RWPE2 (cell line): ENCODE measurements at places on chromosomes 7 and 10.

- DNase-seq = no peak
These were observed 15.2 kb downstream of the FAM20C start for GRCh38 chr7:207418-208129.

DNA sequence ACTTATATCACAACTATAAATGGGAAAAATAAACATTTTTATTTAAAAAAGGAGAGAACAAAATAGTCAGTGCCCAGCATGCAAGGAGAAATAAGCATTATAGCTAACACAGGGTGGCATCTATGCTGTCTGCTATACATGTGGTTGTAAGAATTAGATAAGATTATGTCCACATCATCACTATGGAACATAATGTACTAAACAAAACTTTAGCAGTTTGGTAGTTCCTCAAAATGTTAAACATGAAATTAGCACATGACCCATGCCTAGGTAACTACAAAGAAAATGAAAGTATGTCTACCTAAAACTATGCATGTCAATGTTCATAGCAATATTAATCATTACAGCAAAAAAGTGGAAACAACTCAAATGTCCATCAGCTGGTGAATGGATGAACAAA, 28.7 kb upstream of the RUFY2 start:
- no peak for DNase-seq

- no peak for DNase-seq
These were observed 489.5 kb downstream of the SH2D4B start for GRCh38 chr10:81027223-81027622.

DNA sequence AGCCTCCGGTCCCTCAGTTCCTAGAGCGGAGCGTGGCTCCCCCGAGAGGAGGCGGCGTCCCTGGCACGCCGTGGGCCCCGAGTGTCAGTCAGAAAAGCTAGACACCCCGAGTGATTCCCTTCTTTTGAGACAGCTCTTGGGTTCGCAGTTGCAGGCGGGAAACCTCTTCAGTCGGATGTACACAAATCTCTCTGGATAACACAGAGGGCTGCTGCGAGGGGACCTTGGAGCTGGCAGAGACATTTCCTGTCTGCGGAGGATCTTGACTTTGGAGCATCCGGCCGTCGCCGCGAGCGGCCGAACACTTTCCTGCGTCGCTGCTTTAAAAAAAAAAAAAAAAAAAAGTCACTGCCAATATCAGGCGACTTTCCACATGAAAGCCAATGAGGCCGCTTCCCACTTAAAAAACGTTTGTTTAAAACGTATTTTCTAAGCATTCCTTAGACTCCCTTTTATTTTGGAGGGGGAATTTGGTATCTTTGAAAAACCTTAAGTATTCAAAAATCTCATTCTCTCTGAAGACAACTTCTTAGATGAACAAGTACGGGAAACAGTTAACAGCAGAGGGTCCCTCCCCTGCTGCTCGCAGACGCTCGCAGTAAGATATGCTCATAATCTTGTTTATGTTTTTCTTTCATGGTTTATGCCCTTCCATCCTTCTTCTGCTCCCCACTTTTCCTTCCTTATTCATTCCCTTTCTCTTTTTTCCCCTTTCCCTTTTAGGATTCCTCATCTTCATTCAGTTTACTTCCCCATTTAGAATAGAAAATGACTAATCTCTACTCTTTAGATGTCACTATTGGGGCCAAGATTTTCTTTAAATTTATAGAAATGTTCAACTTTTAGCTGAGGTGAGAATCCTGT, 10.0 kb downstream of the HHEX start:
- DNase-seq = no peak

DNA sequence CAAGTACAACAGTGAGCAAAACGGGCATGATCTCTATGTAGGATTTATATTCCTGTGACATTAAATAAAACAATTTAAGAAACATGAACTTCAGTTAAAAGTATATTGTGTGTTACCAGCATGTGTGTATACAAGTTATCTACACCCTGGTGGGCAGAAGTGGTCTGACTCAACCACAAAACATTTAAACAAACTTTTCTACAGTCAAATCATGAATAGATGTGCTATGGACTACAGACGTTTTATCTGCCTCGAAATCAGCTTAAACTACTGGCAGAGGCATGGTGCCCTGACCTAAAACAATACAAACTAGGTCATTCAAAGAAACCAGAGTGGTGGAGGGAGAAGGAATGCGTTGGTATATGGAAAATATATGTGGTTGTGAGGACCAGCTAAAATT, 3.6 kb downstream of the ARL3 start:
- DNase-seq = no peak

DNA sequence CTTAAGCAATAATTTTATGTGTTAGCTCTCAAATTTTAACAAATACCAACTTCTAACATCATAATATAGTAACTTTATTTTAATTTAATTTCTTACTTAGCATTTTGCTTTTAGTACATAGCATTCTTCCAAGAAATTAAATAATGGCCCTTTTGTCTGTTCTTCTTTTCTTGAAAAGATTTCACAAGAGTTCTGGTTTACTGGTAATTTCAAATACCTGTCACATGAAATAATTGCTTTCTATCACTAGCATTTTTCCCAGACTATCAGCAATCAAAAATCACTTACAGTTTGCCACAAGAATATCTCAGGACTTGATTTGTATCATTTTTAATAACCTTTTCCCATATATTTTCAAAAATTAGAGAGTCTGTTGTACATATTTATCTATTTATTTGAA, 193.0 kb downstream of the CACNA2D1 start:
- no peak for DNase-seq

DNA sequence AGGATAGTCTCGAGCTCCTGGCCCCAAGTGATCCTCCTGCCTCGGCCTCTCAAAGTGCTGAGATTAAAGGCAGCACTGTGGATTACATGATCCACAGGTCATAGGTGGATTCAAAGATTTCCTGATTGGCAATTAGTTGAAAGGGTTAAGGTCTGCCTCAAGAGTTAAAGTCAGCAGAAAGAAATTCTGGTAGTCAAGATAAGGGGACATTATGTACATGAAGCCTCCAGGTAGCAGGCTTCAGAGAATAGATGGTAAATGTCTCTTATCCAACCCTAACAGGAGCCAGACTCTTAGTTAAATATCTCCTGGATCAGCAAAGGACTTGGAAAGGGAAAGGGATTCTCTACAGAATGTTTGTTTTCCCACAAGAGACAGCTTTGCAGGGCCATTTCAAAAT, 93.7 kb downstream of the SKIDA1 start:
- no peak for DNase-seq

GRCh38 chr7:108026647-108027046, 23.7 kb upstream of the LAMB1 start:
- no peak for DNase-seq

DNA sequence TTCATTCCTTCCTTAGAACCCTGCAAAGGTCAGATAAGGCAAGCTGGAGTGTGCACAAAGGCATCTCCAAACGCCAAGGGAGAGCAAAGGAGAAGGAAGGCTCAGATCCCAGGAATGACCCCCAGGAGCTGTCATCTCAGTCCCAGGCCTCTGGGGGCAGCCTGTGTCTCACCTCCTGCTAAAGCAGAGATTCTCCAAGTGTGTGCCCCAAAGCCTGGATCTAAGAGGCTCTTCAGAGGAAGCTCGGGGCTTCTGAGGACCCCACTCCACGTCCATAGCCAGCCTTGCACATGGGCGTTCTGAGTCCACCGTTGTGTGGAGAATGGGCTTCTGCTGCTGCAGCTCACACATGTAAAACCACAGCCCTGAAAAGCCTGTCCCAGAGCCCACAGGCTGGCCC, 5.1 kb upstream of the GRID1 start:
- DNase-seq = peak; percentile 18

DNA sequence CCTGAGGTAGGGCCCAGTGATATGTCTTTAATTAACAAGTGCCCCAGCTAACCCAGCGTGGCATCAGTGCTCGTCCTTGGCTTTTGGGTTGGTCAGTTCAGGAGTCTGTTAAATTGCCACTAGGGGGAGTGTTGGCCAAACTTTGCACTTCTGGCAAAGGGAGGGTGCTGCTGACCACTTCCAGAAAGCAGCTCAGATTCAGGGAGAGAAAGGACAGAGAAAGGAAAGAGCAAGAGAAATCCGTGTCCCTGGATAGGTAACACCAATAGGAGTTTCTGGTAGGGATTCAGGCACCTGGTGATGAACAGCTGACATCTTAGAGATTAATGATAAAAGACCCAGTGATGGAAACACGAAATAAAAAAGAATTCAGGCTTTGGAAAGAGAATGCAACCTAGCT, 243.1 kb upstream of the AOAH start:
- DNase-seq = no peak

DNA sequence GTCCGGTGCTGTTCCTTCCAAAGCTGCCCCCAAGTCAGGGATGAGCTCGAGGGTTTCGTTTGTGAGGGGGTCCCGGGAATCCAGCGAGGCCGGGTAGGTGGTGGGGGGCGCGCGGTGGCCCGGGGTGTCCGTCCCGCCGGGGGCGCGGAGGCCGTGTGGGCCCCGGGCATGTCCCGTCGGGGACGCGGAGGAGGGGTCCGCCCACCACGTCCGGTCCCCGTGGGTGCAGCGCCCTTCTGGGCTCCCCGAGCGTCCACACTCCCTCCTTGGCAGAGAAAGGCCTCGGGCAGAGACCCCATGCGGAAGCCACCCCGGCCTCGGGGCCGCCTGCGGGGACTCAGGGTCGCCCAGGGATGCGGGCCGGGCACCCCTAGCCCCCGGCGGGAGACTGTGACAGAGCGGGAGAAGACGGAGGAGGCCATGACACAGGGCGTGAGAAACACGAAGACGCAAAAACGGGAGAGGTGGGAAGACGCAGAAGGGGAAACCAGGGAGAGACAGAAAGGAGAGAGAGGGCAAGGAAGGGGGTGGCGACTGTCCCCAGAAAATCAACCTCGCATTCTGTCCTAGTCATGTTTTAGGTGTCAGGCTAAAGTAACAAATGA, 640 bp upstream of the ZNF425 start:
- DNase-seq = no peak

DNA sequence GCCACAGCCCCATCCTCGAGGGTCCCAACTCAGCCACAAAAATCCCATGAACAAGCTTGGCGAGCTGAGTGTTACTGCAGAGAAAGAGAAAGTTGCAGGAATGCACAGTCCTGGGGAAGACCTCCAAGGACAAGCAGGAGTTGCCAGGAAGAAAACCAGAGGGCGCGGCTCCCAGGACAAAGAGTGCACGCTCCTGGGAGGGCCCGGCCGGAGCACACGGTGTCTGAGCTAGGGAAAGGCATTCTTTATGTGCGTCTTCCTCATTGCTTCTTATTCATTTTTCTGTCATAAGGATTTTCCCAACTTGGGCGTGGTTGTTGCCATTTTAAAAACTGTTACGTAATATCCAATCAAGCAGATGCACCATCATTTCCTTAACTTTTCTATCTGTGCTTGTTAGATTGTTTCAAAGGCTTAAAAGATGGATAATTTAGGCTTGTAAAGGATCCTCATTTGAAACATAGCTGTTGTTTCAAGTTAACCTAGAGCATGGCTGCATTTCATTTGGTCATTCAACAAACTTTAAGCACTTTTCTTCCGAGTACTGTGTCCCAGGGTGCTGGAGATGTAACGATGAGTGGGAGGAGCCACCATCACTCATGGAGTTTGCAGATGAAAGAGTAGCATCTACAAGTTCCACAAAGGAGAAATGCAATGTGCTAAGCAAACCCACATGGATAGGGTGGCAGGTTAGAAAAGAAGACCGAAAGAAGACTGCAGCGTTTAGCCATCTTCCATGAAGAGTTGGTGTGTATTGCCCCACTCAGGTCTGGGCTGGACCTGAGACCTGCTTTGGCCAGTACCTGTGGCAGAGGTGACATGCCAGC, 5.6 kb upstream of the CNPY1 start:
- DNase-seq = no peak

- DNase-seq = no peak
These were observed 106.2 kb downstream of the KAT6B start for GRCh38 chr10:74932648-74933047.

- no peak for DNase-seq
These were observed 15.1 kb downstream of the GPR26 start for GRCh38 chr10:123681285-123681684.

DNA sequence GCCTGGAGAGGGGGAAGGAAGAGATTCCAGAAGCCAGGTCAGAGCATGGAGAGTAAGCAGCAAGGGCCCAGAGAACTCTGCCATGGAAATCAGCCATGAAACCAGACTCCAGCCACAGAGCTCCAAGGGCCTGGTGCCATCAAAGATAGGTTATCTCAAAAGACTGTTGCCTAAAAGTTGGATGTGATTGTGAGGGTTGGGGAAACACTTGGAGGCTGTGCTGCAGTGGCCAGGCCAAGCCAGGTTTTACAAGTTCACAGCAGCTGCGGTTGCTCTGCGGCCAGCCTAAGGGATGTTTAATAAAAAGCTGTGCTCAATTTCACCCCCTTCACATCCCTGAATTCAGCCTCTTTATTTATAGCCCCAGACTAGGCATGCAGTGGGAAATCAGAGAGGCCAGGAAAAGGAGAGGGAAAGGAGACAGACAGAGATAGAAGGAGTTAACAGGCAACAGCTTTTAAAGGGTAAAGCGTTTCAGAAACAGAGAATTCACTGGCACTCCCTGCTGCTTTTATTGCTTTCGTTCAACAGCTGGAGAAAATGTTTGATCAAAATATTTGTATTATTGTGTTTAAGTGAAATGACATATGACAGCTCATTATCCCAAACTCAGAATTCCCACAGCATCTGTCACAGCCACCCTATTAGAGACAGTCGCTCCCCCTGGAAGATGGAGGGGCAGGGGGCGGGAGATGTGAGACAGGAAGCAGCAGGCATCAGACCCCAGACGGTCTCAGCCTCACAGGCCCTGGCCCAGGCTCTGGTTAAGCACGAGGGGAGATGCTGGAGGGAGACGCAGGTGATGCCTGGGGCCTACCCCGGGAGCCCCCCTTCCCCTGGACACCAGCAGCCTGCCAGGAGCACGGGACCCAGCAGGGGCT, 140.1 kb downstream of the GLI3 start:
- no peak for DNase-seq

- no peak for DNase-seq
These were observed 46.2 kb downstream of the DAGLB start for GRCh38 chr7:6401536-6401935.

- no peak for DNase-seq
These were observed 469.0 kb downstream of the TFEC start for GRCh38 chr7:115561335-115562110.

DNA sequence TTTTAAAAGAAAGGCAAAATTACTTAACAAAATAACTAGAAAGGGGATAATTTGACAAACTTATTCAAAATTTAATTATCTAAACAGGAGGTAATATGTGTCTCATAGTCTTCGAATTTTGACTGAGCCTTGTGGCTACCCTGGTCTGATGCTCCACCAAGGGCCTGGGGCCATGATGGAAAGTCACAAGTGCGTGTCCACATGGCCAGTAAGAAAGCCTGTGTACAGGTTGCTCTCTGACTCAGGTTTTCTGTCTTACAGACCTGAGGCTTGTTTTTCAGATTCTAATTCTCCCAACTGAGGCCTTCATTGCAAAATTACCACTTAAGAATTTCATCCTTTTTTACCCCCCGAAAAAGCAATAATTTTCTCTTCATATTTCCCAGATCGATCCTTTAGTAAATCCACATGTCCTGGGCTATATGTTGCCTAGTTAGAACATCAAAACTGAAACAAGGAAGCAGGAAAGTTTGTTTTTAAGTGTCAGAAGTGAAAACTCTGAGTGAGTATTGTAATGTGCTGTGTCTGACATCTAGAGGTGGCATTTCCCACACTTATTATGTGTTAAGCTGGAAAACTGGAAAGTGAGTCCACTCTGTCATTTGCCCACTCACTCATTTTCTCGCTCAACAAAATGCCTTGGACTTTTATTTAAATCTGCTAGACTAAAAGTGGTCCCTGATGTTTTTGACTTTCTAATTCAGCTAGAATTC, 10.0 kb downstream of the CYP3A43 start:
- DNase-seq = no peak
